ENCODE measurements at places on chromosomes 12 and 14. TPM values are rescaled to one million over a fixed set of nuclear protein-coding genes. Genes with fewer than 3 reads are reported as not detected.

The CPM gene
- total RNA-seq: 6.6 TPM

DNA sequence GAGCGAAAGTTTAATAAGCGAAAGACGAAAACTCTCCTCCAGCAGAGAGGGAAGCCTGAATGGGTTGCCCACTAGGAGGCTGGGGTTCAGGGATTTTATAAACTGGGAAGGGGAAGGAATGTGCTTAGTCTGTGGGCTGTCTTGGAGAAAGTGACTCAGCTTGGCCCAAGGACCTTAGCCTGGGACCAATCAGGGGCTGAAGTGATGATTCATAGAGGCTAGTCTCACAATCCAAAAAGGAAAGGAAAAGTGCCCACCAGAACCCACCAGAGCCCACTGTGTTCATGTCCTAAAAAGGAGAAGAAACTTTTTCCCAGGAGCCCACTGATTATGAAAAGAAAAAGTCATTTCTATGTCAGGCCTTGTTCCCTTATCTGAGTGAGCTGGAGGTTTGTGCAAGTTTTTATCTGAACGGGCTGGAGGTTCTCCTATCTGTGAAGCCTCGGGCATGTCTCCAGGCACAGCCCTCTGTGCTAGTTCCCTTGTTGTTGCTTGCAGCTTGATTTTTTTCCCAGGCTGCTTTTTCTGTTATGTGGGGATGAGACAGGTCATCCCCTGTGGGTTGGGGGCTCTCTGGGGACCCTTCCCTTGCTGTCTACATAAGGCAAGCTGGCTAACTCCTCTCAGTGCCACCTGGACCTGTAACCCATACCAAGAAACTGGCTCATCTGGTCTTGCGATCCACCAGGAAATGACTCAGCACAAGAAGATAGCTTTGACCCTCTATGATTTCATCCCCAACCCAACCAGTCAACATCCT, 8.3 kb upstream of the GOLGA5 start:
- DNase-seq: peak; percentile 74

DNA sequence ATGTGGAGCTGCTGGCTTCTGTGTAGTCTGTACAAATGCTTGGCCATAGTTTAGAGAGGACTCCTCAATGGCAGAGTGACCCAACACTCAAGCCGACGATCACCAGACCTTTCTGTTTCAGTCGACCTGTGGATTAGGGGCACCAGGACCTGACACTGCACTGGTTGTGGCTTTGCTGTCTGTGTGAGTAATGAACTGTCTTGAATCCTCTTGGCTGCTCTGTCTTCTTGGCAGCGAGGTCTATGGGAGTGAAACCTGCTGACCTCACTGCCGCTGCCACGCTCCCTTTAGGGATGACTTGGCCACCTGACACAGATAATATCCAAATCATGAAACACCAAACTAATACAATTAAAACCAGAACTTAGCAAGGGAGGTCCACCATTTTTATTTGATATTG, 83.5 kb upstream of the C14orf180 start:
- DNase-seq: no peak

The RIPK3 gene
- total RNA-seq: 3.5 TPM

GRCh38 chr14:28083389-28083788, 683.2 kb upstream of the FOXG1 start:
- no peak for DNase-seq

The GARIN6 gene
- not detected for total RNA-seq

- no peak for DNase-seq
Measured at GRCh38 chr14:71498212-71498611, 434.0 kb upstream of the RGS6 start.

The B4GALNT3 gene
- total RNA-seq: 49.6 TPM

Data from left ventricle myocardium superior (tissue), 1 donor.